ENCODE measurements at places on chromosomes 11 and 22.

GRCh38 chr11:131601586-131601985 lies 231.2 kb downstream of the NTM start:
- DNase-seq, result no peak

- DNase-seq, result no peak
Observed at GRCh38 chr22:48937032-48937639, 890.5 kb downstream of the BRD1 start.

- DNase-seq, result no peak
Observed at GRCh38 chr11:63527667-63528066, 8.9 kb upstream of the PLAAT4 start.

DNA sequence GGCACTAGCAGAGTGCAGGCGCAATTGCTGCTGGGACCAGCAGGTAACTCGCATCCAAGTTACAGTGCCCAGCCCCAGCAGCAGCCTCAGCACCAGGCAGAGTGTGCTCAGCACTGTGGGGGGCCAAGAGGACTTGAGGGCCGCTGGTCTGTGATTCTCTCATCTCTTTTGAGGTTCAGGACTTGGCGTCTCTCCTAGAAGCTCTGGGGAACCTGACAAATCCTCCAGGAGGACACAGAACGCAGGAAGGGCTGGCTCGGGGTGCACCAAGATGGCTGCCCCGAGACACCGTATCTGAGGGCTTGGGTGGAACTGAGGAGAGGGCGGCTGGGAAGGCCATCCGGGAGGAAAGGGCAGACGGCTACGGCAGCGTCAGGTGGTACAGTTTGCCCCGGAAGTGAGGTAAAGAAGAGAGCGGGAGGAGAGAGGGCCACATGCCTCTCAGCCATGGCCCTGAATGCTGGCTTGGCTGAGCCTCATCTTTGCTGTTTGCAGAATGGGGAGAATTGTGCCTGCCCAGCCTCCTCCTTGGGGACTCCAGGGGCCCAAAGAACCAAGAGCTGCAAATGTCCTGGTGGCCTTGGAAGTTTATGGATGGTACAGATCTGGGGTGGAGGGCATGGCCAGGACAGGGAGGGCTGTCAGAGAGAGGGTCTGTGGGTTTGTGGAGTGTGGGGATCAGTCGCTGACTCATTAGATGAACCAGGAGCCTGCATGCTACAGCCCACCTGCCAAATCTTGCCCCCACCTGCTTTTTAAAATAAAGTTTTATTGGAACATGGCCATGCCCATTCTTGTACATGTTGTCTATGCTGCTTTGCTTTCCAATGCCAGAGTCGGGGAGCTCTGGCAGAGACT lies 78.0 kb downstream of the MYEOV start:
- no peak for DNase-seq

DNA sequence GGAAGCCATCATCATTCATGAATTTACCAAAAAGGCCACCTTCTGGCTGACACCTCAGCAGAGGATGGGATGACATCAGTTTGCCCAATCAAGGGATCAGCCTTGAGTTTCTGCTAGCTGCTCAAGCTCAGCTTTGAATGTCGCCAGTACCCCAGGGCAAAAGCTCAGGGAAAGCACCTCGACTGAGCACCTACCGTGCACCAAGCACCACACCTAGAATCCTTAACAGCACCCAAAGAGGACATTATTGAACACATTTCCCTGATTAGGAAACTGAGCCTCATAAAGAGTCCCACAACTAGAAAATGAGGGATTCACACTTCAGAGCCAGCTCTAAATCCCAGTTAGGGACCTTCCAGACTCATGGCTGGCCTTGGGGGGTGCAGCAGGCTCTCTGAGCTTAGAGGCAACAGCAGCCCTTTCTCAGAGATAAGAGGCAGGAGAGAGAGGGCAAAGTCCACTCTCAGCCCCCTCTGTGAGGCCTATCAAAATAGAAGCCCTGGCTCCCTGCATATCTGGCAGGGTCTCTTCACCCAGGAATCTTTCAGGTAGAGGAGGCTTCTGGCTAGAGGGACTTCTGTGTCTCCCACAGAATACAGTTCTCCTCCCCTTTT lies 13.4 kb upstream of the DAGLA start:
- no peak for DNase-seq

- no peak for DNase-seq
Observed at GRCh38 chr11:24122291-24122690, 374.6 kb upstream of the LUZP2 start.

DNA sequence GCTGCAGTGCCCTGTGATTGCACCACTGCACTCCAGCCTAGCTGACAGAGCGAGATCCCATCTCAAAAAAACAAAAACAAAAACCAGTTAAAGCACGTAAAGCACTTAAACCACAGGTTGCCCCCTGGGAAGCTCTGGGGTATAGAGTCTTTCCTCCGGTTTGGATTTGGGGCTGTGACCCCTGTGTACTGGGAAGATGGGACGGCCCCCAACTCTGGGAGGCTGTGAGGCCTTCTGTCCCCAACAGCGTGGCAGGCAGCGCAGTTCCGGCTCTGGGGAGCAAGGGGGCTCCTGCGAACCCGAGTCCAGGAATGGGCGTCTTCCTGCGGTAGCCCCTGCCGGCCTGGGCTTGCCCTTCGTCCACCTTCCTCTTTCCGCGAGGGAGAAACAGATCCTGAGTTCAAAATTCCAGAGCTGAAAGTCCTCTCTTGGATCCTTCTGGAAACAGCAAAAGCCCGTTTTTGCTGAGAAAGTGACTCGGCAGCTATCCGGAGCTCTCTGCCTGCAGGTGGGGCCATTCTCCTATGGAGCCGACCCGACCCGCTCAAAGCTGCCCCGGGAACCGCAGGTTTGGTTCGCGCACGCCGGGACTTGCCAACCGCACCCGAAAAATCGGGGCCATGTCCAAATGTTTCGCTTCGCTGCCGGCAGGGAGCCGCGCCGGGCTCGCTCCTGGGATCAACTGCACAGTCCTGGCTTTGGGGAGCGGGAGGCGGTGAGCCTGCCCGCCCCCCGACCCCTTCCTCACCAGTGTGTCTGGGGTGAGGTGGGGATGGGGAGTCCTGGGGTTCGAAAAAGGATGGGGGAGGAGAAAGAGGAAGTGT lies 36.3 kb upstream of the POLA2 start:
- peak; percentile 49 for DNase-seq

DNA sequence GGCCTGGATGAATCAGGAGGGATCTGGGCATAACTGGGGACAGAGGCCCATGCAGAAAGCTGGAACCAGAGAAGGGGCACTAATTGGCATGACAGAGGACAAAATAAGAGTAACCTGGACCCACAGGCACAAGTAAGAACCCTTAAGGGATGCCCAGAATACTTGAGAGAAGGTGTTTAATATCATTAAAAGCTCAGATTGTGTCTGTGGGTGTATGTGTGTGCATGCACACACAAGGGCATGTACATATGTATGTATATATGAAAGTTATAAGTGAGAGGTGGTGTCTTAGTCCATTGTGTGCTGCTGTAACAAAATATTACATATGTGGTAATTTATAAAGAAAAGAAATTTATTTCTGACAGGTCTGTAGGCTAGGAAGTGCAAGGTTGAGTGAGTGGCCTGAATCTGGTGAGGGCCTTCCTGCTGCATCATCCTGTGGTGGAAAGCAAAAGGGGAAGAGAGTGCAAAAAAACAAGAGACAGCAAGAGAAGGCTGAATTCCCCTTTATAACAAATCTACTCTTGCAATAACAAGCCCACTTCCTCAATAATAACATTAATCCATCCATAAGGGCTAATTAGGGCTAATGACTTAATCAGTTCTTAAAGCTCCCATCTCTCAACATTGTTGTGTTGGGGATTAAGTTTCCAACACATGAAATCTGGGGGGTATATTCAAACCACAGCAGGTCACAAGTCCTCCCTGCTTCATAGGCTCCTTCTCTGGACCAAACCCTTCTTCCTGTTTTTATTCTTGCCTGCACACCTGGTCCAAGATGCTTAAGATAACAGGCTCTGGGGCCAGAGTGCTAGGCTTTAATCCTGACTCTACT lies 68.3 kb upstream of the POU2AF2 start:
- DNase-seq, result peak; percentile 49

DNA sequence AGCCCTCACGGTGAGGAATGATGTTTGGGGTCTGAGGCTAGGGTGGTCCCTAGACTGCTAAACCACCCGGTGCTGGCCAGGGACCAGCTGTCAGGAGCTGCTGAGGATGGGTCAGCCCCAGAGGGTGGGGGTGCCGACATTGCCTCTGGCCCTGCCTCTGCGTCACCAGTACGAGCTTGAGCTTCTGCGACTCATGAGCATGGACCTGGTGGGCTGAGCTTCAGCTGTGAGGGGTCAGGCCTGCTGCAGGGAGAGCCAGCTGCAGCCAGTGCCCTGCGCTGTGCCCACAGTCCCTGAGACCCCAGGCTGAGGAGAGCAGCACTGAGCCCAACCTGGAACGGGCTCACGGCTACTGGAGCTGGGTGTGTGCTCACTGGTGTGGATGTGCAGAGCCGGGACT lies 7.0 kb downstream of the DERL3 start:
- no peak for DNase-seq

- no peak for DNase-seq
Observed at GRCh38 chr11:112811783-112812182, 149.4 kb upstream of the NCAM1 start.

DNA sequence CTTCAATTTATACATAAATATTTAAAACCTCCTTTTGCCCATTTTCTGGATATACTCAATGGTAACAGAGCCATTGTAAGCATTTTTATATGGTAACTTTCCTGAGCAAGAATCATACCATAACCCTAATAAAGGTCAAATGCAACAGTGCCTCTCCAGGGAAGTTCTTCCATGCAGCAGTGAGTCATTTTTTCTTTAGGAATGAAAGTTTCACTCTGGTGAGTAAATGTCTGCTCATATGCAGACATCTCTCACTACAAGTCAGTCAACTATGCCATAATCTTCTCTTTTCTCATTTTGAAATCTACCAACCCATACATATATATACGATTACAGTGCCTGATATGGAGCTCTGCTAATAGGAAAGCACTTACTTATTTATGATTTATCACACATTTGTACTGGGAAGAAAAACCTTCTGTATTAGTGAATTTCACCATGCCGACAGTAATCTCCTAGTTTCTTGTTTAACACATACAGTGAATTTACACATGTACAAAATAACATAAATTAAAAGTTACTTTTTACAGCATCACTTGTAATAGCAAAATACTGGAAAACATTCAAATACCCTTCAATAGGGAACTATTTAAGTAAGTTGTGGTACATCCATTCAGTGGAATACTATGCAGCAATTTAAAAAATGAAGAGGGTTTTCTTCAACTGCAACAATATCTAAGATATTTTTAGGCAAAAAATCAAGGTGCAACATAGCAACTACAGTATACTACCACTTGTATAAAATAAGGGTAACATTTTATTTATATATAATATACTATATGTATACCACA lies 16.0 kb downstream of the STK33 start:
- no peak for DNase-seq

DNA sequence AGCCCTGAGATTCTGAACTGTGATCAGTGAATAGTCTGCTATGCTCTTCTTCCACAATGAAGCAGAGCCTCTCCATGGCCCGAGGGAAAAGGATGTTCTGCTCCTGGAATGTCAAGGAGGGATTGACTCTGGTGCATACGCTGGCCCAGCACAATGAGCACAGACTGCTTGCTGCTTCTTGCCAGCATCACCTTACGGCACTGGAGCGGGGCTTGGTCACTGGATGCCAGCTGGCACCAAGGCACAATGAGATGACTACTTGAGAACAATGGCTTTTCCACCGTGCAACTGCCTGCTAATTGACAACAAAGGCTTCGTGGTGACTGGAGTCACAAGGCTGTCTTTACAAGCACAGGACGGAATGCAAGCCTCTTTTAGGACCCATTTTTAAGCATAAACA lies 139.2 kb downstream of the DSCAML1 start:
- no peak for DNase-seq

DNA sequence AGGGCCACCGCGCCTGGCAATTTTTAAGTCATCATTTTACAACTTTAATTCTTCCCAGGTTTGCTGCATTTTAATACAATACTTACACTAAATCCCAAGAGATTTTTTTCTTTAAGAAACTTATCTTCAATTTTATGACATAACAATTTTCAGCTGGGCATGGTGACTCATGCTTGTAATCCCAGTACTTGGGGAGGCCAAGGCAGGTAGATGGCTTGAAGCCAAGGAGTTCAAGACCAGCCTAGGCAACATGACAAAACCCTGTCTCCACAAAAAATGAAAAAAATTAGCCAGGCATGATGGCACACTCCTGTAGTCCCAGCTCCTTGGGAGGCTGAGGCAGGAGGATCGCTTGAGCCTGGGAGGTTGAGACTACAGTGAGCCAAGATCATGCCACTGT lies 38.8 kb downstream of the CLDN25 start:
- DNase-seq, result no peak

All from HL-60 (cell line).